ENCODE measurements at places on chromosomes 12 and 14.

DNA sequence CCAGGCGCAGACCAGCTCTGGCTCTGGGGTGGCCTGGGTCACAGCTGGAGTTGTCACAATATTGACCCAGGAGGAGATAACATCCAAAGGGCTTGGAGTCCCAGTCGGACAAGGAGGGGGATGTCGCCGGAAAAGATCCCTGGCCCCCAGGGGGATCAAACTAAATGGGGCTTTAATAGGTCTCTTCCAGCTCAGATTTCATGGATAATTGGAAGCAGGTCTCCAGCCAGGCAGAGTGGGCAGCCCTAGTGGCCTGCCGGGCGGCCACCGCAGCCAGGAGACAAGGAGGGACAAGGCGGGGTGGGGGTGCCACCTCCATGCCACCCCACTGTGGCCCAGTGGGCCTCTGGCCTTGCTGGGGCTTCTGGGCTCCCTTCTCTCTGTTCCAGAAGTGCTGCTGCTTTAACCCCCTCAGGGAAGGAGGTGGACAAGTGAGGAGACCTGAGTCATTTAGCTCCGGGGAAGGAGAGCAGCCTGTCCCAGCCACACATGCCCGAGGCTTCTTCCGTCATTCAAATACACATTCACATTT lies 23.1 kb upstream of the PGF start:
- no peak for DNase-seq

- DNase-seq: no peak
These were observed 6.6 kb downstream of the HIF1A start for GRCh38 chr14:61701946-61702345.

- no peak for DNase-seq
These were observed 6.6 kb upstream of the TNFAIP2 start for GRCh38 chr14:103116636-103117035.

DNA sequence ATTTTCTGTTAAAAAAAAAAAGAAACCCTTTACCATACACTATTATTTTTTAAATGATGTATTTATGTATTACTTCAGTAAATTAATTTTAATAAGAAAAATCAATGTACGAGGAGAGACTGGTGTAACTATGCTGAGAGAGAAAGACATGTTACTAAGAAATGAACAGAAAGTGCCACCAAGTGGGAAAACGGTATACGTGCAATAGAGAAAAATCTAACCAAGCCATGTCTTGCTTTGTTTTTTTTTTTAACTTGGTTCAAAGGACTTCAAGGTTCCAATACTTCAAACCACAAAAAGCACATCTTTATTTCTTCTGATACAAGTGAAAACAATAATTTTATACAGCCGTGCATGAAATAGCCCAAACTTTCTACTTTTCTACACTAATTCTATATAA lies 22.9 kb downstream of the NDUFA12 start:
- peak; percentile 60 for DNase-seq

GRCh38 chr14:69716478-69717187 lies 50.3 kb upstream of the SRSF5 start:
- peak; percentile 95 for DNase-seq

GRCh38 chr12:49489154-49489553 lies 49.7 kb upstream of the KCNH3 start:
- DNase-seq: no peak

DNA sequence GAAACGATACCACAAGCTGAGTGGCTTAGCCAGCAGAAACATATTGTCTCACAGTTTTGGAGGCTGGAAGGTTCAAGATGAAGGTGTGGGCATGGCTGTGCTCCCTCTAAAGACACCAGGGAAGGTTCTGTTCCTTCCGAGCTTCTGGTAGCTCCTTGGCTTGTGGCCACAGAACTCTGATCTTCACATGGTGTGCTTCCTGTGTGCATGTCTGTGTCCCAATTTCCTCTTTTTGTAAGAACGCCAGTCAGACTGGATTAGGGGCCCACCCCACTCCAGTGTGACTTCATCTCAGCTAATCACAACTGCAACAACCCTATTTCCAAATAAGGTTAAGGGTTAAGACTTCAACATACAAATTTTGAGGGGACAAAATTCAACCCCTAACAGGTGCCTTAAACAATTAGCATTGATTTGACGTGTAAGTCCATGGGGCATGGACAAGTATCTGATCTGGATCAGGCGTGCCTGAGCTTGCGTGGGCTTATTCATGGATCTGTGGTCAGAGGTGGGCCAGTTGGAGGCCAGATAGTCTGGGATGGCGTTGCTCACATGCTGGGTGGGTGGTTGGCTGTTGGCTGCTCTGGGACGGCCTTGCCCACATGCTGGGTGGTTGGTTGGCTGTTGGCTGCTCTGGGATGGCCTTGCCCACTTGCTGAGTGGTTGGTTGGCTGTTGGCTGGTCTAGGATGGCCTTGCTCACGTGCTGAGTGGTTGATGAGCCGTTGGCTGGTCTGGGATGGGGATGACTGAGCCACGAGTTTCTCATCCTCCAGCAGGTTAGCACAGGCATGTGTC lies 88.5 kb downstream of the LGMN start:
- DNase-seq: no peak

DNA sequence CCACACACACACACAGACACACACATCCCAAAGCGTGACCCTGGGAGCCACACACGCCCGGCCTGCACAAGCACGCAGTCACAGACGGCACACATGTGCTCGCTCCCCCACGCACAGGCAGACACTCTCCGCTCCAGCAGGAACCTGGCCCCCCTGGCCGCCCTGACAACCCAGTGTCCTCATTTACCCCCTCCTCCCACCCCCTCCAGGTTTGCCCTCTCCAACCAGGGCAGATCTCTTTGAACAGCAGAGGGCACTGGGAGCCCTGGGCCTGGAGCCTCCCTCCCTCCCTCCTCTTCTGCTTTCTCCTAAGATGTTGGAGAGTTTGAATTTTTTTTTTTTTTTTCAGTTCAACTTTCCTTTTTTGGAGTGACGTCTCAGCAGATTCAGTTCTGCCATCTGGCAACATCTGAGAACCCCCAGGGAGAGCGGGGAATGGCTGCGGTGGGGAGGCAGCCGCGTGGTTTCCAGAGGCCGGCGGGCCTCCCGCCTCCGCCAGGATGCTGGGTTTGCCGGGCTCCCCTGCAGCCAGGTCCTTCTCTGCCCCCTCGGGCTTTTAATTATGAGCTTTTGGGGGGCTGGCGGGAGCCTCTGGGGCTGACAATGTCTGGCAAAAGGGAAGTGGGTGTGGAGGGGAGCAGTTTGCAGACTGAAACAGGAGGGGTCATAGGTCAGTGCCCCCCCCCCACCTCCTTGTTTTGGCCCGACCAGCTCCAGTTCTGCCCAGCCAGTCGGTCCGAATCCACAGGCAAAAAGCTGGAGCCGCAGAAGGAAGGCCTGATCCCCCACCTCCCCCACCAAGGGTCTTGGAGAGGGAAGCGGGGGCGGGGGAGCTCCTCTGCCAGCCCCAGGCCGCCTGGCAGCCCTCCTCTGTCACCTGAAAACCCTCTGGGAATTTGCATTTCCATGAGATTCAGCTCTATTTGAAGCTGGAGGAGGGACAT lies 1.3 kb upstream of the NCOR2 start:
- peak; percentile 96 for DNase-seq

GRCh38 chr14:58739674-58740073 lies 101.9 kb downstream of the DACT1 start:
- no peak for DNase-seq

GRCh38 chr12:106814714-106815113 lies 40.2 kb downstream of the RIC8B start:
- peak; percentile 8 for DNase-seq

DNA sequence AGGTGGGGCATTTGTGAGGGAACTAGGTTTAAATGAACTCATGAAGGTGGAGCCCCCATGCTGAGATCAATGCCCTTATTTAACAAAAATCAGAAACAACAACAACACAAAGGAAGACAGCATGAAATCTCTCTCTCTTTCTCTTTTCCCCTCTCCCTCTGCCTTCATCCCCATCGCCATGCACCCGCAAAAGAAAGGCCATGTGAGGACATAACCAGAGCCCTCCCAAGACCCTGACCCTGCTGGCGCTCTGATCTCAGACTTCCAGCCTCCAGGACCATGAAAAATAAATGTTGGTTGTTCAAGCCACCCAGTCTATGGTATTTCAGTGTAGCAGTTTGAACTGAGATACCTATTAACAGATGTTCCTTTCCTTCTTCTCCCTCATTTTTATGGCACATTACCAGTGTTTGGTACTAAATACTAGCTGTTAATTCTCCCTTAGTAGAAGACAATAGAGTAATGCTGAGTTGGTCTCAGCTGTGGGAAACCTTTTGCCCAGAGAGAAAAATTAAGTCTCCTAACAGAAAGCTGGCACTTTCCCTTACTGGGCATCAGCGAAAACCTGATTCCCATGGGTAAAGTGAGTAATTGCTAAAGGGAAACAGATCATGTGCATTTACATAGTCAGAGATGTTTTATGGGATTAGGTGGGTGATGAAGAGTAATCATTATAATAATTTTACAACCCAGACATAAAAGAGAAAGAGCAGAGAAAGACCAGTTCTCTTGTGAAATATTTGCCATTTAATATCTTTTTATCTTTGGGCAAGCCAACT lies 264.0 kb upstream of the PLEKHG7 start:
- no peak for DNase-seq

DNA sequence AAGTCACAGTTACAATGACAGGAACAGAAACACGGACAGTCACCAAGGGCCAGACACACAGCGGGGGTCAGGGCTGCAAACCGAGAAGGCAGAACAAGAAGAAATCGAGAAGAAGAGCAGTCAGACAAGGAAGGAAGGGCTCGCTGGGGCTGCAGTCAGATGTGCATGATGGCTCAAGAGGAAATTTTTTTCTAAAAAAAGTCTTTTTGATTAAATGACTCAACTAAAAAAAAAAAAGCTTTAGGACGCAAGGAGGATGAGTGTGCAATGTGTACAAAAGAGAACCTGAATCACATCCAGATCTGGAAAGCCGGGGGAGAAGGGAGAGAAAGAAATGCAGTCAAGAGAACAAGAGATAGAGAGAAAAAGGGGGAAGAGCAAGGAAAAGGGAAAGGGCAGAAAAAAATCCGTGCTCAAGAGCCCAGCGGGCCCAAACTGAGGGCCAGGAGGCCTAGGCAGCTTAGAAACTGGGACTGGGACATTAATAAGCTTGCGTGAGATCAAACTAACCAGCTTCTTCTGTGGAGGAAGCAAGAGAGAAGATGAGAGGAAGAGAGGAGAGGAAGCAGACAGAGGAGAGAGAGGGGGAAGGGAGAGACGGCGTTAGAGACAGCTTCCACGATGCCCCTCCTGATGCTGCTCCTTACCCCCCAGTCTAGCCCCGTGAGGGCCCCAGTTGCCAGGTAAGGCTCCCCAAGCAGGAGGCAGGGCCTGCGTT lies 6.7 kb downstream of the IFFO1 start:
- peak; percentile 86 for DNase-seq

DNA sequence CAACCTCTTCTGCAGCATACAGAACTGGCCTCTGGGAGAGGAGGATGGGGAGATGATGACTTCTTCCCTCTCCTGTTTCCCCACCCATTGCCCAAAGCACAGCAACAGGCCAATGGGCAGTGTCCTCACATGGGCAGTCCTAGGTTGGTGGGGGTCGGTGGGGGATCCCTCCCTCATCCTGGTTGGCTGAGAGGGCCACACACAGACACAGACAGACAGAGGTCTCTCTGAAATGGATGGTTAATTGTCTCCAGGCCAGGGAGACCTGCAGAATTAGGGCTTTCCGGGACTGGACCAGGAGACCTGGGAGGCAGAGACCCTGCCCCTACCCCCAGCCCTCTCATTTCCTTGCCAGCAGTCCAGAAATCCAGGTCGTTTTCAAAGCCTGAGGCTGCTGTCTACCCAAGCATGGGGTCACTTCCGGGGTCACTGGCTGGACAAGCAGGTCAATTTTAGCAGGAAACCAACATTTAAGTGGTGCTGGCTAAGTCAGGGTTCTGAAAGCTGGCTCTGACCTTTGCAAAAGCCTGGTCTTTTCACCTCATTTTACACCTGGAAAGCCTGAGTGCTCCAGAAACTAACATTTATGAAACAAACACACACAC lies 48.6 kb upstream of the TBX3 start:
- DNase-seq: no peak

- DNase-seq: no peak
These were observed 60.7 kb upstream of the MAP1LC3B2 start for GRCh38 chr12:116498471-116498870.

- no peak for DNase-seq
These were observed 165.9 kb downstream of the DERA start for GRCh38 chr12:16076970-16077522.

DNA sequence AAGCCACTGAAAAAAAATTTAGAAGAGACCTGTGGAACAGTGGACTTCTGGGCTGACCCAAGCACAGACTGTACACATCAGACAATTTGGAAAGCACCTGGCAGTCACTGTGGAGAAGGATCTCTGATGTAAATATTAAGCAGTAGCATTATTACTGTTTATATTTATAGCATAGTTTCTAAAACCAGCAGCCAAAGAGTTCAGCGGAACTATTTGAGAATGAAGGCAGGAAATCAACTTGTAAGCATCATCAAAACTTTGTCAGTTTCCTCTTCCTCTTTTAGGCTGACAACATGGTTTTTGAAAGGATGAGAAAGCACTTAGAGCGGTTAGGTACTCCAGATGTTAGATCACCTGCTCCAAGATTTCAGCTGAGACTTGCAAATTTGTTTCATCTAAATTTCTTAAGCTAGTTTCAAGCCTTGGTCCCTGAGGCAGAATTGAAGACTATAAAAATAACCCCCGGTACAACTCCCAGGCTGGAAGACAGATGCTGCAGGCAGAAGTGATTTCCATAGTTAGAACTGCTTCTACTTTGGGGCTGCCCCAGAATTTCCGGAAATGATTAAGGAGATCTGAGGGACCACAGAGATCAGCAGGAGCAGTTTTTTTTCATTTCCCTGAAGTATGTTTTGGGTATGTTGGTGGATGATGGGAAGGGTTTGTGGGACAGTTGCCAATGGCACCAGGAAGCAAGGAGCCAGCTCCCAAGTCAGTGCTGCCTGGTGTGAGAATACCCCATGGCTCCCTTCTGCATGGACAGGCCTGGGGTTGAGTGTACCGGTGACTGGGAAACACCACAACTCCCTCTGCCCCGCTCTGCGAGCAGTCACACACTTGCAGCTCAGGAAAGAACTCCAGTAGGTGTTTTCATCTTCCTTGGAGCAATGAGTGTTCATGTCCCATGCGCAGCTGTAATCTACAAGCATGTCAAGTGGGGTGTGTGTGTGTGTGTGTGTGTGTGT lies 354.5 kb downstream of the NUAK1 start:
- DNase-seq: no peak

GRCh38 chr12:130764073-130764472 lies 48.0 kb upstream of the RIMBP2 start:
- DNase-seq: peak; percentile 36

DNA sequence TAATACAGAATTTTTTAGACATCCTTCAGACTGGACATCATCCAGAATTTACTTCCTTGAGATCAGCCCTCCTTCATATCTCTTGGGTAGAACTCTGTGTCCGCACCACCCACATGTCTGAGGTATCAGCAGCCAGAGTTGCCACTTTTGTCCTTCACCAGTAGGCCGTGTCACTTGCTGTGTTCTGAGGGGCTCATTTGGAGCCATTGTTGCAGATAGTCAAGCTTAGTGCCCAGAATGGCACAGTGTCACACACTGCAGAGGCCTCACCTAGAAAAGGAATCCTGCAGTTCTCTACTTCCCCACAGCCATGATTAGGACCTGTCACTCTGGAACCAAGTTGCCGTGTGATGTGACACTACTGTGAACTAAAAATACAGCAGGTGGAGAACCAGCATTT lies 36.9 kb upstream of the KCNK13 start:
- DNase-seq: no peak

- no peak for DNase-seq
These were observed 163.3 kb downstream of the DACT1 start for GRCh38 chr14:58801086-58801485.

Measured in fibroblast of lung (primary cell).